Stimulated activated CD8-positive, alpha-beta memory T cell treated with anti-CD3 and anti-CD28 coated beads, Interleukin-7, amount 100 ng/mL, for 1 hour (primary cell): ENCODE measurements at places on chromosomes 6 and 20.

DNA sequence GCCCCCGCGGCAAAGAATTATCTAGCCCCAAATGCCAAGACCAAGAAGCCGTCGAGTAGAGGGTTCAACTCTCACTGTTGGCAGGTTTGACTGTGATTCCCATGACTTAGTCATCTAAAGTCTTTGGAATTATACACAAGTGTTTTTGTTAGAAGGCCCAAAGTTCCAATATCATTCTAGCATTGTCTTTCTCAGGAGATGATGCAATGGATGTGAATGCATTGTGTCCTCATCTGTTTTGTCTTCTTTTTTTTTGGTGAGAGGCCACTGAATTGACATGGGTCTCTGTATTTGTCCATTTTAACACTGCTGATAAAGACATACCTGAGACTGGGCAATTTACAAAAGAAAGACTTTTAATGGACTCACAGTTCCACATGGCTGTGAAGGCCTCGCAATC, 290.5 kb upstream of the ZFP64 start:
- no peak for DNase-seq

DNA sequence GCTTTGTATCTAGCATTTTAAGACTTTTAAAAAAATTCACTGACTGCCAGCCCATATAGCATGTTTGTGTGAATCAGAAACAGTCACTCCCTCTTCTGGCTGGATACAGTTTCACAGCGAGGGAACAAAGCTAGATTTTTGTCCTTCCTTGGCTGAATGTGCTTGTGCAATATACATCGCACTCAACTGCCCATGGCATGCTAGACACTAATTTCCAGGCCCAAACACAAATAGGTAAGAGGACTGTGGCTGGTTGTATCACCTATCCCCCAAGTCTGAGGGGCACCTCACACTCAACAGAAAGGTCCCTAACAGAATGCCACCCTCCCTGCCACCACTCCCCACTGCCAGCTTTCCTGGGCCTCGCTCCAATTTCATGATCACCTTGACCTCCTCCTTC, 16.2 kb upstream of the BLCAP start:
- DNase-seq = no peak

DNA sequence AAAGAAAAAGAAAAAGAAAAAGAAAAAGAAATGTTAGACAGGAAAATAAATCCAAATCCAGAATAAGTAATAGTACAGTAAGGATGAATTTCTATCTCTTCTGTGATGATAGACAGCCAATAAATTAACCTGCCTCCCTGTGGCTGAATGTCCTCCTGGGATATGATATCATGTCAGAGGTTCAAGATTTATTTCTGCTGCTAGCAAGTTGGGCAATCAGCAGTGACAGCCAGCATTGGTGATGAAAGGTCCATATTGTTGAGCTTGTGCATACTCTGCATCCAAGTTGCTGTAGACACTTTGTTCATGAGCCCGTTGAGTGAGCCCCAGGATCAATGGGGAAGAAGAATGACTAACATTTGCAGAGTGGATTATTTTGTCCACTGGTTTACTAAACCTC, 44.9 kb upstream of the CEP85L start:
- no peak for DNase-seq

DNA sequence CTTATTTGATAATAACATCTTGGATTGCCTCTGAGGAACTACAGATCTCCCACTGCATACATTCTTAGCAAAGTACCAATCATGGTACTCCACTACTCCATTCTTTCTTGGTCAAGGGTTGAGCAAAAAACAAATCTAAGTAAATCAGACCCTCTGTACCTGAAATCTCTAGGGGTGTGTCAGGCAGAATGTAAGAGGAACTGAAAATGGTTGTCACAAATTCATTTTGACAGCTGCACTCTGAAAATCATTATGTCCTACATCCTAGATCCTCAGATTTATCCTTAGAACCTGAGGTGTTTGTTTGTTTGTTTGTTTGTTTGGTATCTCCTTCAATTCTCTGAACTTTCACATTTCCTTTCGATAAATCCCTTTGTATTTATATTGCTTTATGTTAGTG, 433.2 kb upstream of the BTBD3 start:
- no peak for DNase-seq

DNA sequence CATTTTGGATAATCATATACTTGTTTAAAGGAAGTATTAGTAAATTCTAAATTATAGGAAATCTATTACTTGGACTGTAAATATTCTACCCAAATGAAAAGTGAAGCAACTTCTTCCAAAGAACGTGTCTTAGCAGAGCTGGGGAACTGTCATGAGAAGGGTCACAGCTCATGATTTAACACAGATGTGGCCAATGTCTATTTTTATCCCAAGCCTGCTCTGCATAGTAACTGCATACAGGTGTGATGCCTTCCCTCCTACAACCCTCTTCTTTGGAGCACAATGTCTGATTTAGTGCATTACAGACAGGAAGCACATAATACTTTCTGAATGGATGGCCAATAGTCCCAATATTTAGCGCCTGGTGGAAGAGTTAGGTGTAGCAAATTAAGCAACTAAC, 138.7 kb upstream of the THEMIS start:
- DNase-seq = no peak

GRCh38 chr20:6502219-6502618, 265.3 kb upstream of the BMP2 start:
- no peak for DNase-seq

DNA sequence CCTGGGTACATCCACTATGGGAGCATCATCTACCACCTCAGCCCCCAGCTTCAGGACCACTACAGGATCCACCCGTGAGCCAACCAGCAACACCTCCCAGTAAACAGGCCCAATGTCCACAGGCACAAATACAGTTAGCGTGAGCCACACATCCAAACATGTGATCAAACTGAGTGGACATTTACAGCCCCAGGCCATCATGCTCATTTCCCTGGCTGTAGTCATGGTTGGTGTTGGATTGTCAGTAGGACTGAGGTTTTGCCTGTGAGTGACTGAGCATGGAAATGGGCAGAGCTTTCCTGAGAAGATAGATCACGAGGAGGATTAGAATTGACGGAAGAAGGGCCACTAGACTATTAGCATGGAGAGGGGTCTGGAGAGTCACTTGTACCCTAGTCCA, 10.7 kb upstream of the MUC21 start:
- DNase-seq = no peak

GRCh38 chr6:8900056-8900455, 464.7 kb upstream of the SLC35B3 start:
- DNase-seq = no peak

DNA sequence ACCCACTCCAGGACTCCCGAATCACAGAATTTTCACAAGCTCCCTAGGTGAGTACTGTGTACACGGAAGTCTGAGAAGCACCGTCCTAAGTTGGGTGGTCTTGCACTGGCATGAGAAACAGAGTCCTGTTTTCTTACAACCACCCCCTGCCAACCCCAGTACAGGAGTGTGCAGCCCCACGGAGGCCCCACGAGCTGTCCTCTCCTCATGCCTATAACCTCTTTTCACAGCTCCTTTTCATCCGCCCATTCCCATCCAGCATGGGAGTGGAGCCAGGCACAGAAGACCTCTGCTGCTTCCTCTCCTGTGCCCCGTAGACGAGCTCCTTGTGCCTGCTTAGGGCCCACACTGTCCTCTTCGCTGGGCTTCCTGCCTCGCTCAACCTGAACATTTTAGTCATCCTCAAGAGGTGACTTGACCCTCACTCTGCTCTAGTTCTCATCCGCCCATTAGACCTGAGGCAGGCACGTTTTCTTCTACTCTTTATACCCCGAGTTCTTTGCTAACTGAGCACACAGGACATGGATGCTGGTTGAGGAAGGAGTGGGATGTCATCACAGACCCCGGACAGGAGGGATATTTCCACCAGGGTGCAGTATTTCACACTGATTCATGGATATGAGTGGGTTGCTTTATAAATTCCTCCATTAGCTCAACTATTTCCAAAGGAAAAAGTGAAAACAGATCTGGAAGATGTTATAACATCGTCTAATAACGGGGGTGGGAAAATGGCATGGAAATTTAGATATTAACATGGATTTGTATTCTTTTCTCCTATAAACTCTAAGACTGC, 160.5 kb downstream of the TTLL2 start:
- no peak for DNase-seq

DNA sequence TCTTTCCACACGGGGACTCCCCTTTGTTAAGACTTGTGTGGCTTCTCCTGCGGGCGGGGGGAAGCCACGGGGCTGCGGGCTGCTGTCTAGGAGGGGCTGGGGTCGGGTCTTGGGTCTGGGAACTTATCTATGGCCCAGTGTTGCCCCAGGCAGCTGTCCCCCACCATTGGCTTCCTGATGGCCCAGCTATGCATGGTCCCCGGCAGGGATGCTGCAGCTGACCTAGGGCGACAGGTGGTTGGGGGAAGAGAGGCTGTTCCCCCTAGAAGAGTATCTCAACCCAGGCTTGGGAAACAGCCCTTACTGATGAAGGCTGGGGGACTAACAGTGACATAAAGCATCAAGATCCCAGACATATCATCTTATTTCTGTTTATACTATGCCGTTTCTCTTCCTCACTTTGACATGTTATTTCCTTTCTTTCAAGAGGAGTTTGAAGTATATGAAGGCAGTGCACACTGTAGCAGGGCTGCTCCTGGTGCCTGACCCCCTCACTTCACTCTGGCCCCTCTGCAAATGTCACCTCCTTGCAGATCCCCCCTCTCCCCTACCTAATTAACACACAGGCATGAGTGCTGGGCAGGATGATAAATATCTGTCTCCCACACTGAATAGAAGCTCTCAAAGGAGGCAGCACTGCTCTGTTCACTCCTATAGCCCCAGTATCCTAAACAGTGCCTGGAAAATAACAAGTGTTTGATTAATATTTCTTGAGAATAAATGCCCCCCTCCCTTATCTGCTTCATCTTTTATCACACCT, 87.0 kb downstream of the HIVEP2 start:
- no peak for DNase-seq

DNA sequence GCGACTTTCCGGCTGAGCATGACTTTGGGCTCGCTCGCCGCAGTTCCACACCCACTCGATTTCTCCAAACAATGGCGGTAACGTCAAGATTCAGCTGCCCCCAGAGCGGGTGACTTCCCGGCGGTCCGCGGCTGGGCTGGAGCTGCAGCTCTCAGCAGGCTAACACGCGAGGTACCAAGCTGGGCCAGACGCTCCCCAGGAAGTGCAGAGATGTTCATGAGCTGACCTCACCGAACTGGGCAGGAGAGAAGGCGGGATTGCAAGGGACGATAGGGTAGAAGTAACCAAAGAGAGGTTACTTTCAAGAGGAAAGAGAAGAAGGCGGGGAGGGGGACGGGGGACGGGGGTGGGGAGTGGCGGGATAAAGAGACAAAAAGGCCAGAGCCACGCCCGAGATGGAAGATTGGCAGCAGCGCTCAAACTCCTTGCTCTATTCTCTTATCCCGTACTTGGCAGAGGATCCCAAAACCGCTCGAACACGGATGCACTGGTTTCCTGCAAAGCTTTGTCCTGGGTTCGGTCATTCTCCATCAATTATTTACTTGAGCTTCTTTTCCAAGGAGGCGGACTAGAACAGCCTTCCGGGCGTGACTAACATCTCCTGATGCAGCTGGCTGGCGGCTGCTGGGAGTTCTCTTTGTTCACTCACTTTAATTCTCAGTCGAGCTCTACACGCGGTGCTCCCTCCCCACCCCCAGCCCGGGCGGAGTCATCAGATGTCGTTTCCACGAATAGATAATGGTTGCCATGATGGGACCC, at the start of gene MTCL3:
Gene MTCL3, minus strand, starts transcription at position 626 of the 759 bp plus-strand sequence.
- no peak for DNase-seq

DNA sequence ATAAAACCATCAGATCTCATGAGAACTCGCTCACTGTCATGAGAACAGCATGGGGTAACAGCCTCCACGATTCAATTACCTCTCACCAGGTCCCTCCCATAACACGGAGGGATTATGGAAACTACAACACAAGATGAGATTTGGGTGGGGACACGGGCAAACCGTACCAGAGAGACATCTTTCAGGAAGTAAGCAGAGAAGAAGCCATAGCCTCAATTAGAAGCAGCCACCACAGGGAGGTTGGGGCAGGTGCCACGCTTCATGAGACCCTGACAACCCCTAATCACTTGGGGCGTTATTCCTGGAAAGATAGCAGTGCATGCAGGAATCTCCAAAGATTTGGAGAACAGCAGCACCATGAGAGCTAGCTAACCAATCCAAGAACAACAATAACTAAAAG, 52.9 kb upstream of the SIRPG start:
- no peak for DNase-seq

DNA sequence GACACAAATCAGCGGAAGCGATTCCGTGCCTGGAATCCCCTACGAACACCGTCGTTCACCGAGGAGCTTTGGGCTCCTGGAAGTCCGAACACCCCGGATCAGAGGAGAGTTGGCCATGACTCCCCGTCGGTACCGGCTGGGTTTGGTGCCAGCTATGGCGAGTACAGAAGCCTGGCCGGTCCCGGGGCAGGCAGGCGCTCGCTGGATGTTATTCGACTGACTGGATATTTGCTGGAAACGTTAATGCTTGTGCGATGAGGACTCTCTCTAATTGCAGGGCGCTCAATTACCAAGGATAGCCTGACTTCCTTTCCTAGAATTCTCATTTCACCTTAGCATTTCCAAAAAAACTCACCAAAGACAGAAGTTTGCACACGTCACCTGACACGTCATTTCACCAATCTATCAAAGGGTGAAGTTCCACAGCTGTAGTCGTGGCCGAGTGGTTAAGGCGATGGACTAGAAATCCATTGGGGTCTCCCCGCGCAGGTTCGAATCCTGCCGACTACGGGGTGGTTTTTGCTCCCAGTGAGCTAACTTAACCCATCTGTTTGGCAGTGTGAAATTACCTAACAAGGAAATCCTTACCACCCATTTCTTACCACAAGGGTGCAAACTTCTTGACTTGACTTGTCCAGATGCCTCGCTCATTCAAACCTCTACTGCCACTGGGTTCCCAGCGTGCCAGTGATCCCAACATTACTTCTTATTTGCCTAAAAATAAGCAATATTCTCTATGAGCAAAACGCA, 22.7 kb upstream of the ZNF184 start:
- DNase-seq = no peak

DNA sequence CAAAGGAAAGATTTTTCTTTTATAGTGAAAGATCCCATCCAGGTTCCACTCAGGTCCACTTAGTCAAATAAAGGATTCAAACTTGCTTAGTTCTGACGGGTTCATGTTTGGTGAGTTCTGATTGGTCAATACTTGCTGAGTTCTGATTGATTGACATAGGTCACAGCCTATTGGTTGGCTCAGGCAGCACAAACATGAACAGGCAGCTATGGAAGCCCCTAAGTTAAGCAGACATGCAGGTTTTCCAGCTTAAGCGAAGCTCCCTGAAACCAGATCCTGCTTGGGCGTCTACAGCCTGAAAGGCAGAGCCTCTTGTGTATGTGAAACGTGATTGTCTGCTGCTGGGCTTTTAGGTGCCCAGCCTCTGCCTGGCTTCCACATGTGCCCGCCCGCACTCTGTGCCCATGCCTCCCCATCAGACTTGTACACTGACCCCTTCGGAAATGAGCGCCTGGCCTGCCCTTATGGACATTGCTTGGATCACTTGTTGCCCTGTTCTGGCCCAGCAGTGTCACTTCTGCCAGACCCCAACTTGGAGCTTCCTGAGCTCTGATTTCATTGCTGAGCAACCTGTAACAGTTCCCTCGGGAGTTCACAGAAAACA, 45.4 kb upstream of the ECI2 start:
- DNase-seq = no peak

- DNase-seq = no peak
These were observed 179.1 kb upstream of the EYA4 start for GRCh38 chr6:133062077-133062476.
